ENCODE measurements at places on chromosomes 16 and 17.
A peak's percentile ranks its signal among the peaks of the same experiment; 100 is the strongest.

GRCh38 chr17:8225813-8226535, 15.6 kb upstream of the AURKB start:
- peak; percentile 69 for DNase-seq

- DNase-seq, result no peak
Observed at GRCh38 chr16:22174642-22175041, 12.3 kb downstream of the SDR42E2 start.

DNA sequence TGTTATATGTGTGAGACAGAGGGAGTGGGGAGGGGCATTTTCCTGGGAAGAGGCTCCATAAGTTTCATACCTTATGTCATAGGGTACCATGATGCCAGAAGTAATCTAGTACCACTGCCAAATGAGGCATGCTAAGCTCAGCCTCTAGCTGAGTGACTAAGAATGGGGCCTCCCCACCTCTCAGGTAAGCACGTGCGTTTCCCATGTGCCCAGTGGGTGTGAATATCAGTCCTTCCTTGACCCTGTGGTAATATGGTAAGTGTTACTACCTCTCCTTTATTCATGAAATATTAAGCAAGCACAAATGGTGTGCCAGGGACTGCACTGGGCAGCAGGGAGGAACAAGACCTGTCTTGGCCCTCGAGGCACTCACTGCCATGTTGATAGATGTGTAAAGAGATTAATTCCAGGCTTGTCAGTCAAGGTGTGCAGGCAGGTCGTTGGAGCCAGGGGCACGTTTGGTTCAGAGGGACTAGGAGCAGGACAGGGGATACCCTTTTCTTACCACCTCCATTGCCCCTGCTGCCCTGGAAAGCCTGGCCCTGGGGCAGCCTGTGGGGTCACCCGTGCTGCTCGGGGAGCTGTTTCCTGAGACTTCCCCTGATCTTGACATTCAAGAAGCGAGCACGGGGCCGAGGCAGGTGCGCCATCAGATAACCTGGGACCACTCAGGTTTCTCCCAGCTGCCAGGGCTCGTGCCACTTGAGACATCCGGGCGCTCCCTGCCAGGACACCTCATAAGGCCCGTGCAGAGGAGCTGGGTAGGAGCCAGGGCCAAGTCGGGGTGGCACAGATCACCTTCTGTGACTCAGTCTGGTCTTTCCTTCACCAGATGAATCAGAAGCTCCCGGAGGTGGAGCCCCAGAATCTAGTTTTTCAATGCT, 8.8 kb downstream of the RSAD1 start:
- no peak for DNase-seq

- DNase-seq, result no peak
Observed at GRCh38 chr17:56641373-56641772, 47.9 kb downstream of the NOG start.

DNA sequence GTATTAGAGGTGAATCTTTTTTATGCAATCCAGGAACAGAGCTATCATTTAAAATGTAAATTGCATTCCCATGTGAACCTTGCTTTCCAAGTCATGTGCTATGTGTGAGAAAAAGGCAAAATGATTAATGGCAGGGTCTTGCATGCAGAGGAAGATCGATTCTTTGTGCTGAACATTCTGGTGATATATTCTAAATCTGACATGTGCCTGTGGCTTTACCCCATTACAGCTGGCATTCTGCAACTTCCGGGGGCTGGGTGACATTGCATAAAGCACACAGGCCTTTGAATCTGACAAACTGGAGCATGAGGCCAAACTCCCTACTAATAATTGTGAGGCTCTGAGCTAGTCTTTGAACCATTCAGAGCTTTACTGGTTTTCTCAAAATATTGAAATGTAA, 1449.7 kb downstream of the CDH8 start:
- no peak for DNase-seq

GRCh38 chr17:57046749-57047148, 38.3 kb upstream of the AKAP1 start:
- DNase-seq, result no peak

- DNase-seq, result no peak
Observed at GRCh38 chr16:18950469-18951185, 24.4 kb upstream of the SMG1 start.

DNA sequence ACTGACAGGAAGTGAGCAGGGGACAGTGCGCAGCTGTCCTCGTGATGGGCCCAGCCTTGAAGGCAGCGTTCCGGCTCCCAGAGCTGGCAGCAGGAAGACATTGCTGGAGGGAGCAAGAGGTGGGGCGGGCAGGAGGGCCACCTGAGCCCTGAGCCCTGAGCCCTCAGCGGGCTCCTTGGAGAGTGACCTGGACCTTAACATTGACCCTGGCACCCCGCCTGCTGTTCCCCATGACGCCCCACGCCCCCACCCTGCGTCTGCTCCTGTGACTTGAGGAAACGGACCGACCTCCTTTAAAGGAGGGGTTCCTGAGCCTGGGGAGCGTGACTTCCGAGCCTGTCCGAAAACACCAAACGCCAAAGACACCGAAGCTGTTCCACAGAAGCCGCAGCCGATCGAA, 25.1 kb upstream of the ENPP7 start:
- no peak for DNase-seq

DNA sequence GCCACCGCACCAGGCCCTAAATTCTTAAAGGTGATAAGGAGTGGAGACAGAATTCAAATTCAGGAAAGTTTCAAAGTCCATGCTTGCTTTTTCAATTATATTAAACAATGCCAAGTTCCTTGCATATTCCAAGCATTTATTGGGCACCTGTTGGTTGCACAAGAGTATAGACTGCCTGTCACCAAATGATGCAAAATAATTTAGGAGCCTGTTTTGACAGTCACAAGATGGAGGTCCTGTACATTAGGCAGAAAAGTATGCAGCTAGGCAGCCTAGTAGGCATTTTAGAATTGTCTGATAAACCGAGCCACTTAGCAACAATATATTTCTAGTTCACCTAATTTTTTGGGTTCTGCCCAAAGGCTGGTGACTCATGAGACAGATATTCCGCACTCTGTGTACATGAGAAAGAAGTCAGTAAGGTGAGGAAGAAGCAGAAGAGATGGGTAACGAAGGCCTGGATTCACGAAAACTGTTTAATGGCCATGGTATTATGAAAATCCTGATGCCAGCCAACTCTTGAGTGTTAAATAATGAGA, 7.3 kb downstream of the ACACA start:
- no peak for DNase-seq

DNA sequence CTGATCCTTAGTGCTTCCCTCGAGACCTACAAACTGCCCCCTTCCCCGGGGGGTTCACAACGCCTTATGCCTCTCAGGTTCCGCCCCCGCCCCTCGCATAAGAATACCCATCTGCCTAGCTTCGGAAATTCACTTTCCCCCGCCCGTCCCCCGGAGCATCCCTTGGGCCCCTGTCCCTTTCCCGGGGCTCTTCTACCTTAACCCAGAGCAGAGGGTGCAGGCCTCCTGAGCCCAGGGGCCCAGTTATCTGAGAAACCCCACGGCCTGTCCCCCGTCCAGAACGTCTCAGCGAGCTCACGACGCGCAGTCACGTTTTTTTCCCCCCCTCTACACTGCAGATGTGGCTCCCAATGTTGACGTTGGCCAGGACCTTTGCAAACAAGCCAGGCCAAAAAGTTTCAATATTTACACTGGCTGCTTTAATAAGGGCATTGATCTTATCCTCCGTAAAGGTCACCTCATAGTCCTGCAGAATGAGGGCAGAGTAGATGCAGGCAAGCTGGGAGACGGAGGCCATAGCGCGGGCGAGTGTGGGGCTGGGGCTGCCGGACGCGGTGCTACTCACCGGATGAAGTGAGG, 1.4 kb upstream of the NBR1 start:
- no peak for DNase-seq

DNA sequence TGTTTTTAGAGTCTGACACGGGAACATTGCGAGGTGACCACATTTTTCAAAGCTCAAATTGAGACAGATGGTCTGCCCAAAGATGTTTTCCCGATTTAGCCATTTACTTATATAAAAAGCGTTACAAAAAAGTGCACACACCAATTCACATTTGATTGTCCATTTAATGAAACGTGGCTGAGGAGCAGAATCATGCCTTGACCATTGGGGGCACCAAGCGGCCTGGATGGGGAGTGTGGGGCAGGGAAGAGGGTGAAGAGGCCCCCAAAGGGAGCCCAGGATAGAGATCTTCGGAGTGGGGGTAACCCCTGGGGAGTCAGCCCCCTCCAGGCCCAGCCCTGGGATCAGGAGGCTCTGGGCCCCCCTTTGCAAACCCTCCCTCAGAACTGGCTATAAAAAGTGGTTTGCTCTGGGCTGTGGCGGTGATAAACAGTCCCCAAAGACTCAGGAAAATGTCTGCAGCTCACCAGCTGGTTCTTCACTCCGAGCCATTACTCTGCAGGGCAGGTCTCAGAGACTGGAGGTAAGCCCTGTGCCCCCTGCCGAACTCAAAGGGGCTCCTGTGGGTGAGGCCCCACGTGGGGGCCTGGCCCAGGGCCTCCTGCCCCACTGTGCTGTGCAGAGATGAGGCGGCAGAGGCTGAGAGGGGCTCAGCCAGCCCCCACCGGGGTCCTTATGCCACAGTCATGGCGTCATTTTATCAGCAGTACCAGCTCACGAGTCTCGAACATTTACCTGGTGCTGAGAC, 105.9 kb upstream of the SEC14L1 start:
- no peak for DNase-seq

DNA sequence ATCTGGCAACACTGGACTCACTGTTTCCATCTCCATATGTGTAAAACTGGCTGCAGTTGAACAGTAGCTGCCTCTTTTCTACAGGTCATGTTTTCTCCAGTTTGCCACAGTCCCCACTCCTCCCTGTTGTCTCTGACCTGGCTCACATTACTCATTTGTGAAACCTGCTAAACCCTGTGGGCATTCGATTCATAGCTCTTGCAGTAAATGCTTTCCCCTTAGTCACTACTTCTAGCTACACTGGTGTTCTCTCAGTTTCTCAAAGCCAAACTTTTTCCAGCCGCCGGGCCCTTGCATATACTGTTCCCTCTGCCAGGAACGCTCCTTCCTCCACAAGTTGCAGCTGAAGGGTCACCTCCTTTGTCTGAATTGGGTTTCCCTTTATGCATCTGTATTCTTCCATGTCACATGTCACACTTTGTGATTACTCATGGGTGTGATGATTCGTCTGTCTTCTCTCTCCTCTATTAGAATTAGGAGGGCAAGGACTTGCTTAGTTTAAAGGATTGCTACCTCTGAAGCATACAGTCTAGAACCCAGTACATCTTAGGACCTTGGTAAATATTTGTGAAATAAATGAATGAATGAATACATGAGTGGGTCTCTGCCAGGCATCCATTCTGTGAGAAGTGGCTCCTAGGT, 15.0 kb upstream of the MT4 start:
- no peak for DNase-seq

DNA sequence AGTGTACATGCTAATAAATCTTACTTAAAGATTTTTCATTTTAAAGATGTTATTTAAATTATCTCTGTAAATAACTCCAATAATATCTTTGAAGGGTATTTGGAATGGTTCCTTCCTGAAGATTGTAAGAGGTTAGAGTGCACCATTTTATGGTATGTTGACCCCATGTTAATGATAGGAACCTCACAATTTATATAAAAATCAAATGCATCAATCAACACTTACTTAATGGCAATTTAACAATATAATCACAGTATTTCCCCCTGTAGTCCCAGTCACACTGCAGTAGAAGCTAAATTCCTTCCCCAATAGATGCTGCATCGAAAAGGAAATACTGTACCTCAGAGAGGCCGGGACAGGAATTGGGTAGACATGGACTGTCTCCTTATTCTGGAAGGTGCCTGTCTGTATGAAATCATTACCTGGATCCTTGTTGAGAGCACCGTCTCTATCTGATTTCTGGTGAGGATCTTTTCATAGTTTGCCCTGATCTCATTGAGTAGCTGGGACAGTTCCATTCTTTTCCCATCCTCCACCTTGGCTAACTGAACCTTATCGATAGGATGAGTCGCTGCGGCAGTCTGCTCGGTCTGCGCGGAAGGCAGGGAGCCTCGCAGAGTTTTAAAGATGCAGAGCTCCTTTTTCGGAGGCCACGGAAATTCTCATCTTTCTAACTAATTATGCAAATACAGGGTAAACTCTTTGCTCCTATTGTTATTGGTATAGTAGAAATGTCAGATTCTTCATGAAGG, at the start of gene KRT222:
TSS of gene KRT222 (minus strand) at position 596 of the 752 bp plus-strand sequence. CDS start at position 518, 78 bp downstream.
- DNase-seq, result no peak

GRCh38 chr16:54879681-54880080, 51.0 kb upstream of the IRX5 start:
- DNase-seq, result no peak
